IPS DF 6.9 (cell line): ENCODE measurements at places on chromosomes 6 and 20.

DNA sequence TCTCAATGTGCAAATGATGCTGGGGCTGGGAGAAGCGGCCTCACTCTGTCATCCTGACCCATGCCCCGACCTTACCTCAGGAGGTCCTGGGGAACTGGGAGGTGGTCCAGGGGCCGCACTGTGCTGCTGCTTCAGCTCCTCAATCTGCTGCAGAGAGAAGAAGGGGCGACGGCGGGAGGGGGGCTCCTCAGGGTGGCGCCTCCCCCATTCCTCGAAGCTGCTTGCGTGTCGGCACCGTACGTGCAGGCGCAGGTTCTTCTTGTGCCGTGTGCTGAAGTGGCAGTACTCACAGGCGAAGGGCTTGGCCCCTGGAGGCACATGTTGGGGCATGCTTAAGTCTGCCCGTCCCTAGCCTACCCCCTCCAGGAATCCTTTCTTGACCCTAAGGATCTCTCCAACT lies 12.9 kb downstream of the ZNF335 start:
- H3K4me1 ChIP-seq = no peaks in the 10 kb centered on the region
- peaks cover 41% of the 10 kb centered on the region for H3K36me3 ChIP-seq
- no peak overlapping the region for H3K4me3 ChIP-seq
- no peaks in the 10 kb centered on the region for H3K27me3 ChIP-seq
- no peak overlapping the region for H3K27ac ChIP-seq

- no peak for DNase-seq
- H3K4me3 ChIP-seq = peak overlapping the region; percentile 49; the same call in 1 of the 2 replicates
- no peaks in the 10 kb centered on the region for H3K36me3 ChIP-seq
- H3K4me1 ChIP-seq = no peaks in the 10 kb centered on the region
Measured at GRCh38 chr6:12010635-12011275, 1.4 kb upstream of the HIVEP1 start.

DNA sequence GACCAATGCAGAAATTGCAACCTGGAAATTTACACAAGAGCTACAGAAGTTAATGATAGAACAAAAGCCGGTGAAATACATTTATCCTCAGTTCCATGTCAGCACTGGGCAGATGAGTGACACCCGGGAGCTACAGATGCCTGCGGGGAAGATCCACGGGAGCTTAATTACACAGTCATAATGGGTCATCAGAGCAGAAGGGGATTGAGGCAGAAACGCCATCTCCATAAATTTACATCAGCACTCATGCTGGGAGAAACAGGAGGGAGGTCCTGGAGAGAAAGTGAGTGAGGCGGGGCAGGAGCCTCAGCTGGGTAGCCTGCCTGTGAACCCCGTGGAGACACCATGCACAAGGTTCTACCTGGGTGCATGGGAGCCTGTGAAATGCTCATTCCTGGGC lies 37.6 kb upstream of the CST7 start:
- no peaks in the 10 kb centered on the region; the same call in 1 of the 2 replicates for H3K4me1 ChIP-seq
- no peak overlapping the region for H3K4me3 ChIP-seq
- H3K27ac ChIP-seq = no peak overlapping the region
- no peak for DNase-seq

DNA sequence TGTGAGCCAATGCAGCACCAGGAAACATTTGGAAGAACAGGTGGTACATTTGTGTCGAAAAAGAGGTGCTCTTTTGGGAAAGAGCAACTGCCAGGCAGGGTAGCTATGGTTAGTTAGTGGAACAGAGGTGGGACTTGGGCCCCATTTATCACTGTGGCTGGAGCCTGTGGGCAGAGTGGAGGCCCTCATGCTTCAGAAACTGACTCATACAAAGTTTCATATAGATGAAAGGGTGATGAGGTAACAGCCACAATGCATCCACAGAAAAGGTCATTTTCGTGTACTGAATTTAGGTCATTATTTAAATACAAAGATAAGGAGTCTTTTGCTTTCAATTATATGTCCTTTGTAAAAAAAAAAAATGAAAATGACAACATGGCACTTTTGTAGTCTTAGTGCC lies 76.4 kb upstream of the HS3ST5 start:
- no peak overlapping the region for H3K27ac ChIP-seq
- no peak overlapping the region for H3K4me3 ChIP-seq
- peaks cover 3% of the 10 kb centered on the region; the same call in 1 of the 2 replicates for H3K4me1 ChIP-seq
- no peaks in the 10 kb centered on the region for H3K27me3 ChIP-seq

- no peaks in the 10 kb centered on the region for H3K27me3 ChIP-seq
- no peaks in the 10 kb centered on the region for H3K4me1 ChIP-seq
- no peak overlapping the region for H3K4me3 ChIP-seq
- no peak for DNase-seq
- no peak overlapping the region for H3K27ac ChIP-seq
- H3K36me3 ChIP-seq = no peaks in the 10 kb centered on the region
Measured at GRCh38 chr20:55446301-55446700, 559.0 kb downstream of the CBLN4 start.

- no peaks in the 10 kb centered on the region for H3K4me1 ChIP-seq
- DNase-seq = no peak
- no peaks in the 10 kb centered on the region for H3K27me3 ChIP-seq
Measured at GRCh38 chr6:138227316-138227781, 9.1 kb upstream of the PBOV1 start.

GRCh38 chr20:17421493-17421892 lies 109.7 kb downstream of the BFSP1 start:
- no peaks in the 10 kb centered on the region for H3K36me3 ChIP-seq
- H3K27ac ChIP-seq = no peak overlapping the region
- DNase-seq = no peak

GRCh38 chr6:56518995-56519767 lies 123.5 kb downstream of the DST start:
- H3K36me3 ChIP-seq = no peaks in the 10 kb centered on the region; the same call in 1 of the 2 replicates
- H3K27me3 ChIP-seq = no peaks in the 10 kb centered on the region

DNA sequence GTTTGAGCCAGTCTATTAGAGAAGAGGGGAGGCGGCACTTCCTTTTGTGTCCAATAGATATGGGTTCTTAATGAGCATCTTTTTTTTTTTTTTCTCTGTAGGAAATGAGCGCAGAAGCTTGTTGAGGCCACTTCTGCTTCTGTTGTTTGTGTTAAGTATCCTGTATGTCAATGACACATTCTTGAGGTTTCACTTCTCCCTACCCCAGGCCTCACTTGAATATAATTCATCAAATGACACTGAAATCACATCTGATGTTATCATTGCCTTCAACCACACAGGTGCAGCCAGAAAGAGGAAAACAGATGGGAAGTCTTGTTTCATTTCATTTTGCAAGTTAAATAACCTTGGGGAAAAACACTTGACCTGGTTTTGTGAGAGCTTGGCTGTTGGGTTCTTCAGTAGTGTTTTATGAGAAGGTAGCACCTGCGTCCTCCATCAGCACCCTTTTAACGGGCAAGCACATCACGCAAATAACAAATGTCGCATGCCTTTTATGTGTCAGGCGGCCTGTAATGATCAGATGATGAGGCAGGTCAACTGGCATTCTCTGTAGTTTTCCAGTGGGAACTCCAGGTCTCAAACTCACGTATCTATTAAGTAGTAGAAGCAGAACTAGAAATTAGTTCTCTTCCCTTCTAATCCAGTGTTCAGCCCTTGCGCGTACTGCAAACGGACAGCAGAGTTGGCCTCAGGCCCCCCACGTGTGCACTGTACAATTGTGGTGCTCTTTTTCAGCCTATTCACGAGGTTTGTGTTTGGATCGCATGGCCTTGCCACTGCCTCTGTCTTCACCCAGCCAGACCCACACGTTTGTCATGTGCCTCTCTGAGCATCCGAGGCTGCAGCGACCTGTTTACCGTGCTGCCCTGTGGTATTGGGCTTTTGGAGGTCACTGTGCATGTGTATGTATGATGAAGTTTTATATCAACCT lies 23.5 kb downstream of the PLEKHG1 start:
- no peaks in the 10 kb centered on the region for H3K27me3 ChIP-seq
- no peak for DNase-seq
- no peak overlapping the region for H3K4me3 ChIP-seq
- 0 out of 2 replicates have a peak, but pooled peaks cover 4% of the 10 kb centered on the region for H3K36me3 ChIP-seq
- no peaks in the 10 kb centered on the region; the same call in 1 of the 2 replicates for H3K4me1 ChIP-seq

DNA sequence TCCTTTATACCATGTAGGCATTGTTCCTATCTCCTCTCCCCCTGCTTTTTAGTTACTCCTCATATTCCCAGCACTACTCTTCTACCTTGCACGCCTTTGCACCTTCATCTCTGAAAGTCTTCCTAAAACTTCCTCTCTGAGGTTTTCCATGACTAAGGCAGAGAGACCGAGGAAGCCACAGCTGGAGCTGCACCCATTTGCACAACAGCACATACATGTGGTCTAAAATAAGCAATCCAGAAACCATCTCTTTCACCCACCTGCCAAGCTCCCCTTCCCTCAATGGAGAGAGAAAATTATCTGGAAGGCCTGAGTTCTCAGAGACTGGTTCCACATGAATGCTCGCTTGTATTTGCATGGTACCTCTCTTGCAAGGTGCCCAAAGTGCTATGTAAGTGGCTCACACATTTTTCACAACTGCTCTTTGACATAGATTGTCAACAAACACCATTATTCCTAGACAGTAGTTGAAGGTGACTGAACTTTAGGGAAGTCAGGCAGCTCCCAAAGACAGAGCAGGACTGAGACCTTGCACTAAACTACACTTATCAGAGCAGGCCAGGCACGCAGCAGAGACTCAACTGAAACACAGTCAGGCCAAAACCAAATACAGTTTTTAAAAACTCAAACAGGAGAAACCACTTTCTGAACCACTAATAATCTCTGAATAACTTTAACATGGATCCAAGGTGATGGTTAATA lies 313.2 kb downstream of the TFAP2A start:
- no peaks in the 10 kb centered on the region for H3K27me3 ChIP-seq
- no peaks in the 10 kb centered on the region for H3K4me1 ChIP-seq
- no peaks in the 10 kb centered on the region for H3K36me3 ChIP-seq
- H3K4me3 ChIP-seq = no peak overlapping the region
- DNase-seq = no peak
- H3K27ac ChIP-seq = no peak overlapping the region
